Spleen (tissue), 13 donors: ENCODE measurements at places on chromosomes 13 and 19. TPM values are rescaled to one million over a fixed set of nuclear protein-coding genes. Genes with fewer than 3 reads are reported as not detected.

CRB3 gene
- total RNA-seq: 2.0 TPM

SLC10A2 gene
- not detected for total RNA-seq

YJEFN3 gene
- 1.4 TPM for total RNA-seq

TNNI3 gene
- total RNA-seq: not detected

CEBPG gene
- 14.2 TPM for total RNA-seq

TGFBR3L gene
- total RNA-seq: not detected

HPN gene
- total RNA-seq: 4.3 TPM

DNA sequence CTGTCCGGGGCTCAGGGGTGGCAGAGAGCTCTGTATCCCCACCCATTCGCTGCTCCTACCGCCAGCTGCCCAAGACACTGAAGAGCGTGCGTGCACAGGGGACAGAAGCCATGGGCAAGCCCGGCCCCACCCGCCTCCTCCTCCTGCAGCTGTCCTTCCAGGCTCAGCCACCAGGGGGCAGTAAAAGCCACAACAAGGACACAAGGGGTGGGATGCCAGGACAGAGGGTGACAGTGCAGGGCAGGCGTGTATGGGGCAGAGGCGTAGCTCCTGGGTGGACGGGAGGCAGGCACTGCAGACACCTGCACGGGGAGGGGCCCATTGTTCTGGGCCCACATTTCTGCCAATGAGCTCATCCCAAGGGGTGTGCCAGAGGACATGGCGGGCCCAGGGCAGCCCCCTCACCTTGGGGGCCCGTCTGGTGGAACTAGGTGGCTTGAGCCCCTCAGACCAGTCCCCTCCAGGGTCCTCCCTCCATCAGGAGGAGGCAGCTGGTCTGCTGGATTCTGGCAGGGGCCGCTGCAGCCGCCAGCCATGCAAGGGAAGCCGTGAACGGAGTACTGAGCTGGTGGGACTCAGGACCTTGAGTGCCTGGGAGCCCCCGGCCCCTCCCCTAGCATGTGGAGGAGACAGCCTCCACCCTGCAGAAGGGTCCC, 61.2 kb downstream of the MLLT1 start:
- DNase-seq: peak; percentile 94

DNA sequence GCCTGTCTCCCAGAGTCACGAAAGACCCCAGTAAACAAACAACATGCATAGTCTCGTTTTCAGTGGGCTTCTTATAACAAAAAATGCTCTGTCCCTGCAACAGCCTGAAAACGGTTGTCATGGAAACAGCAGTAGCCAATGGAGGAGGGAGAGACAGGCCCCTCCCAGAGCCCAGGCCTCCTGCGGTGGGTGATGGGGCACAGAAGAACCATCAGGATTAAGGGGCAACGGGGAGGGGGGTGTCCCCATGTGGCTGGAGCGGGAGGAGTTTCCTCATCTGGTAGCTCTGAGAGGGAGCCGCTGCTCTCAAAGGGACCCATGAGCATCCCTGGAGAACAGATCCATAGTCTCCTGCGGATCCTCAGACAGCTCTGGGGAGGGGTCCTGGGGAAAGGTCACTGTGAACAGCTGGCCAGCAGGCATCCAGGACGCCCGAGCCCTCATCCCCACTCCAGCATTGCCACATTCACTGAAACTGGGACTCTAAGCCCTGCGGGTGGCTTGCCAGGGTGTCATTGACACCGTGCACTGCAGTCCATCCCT, 37.5 kb upstream of the PNMA8B start:
- no peak for DNase-seq

- DNase-seq: no peak
Measured at GRCh38 chr13:46738766-46739165, 58.2 kb downstream of the ESD start.

DNA sequence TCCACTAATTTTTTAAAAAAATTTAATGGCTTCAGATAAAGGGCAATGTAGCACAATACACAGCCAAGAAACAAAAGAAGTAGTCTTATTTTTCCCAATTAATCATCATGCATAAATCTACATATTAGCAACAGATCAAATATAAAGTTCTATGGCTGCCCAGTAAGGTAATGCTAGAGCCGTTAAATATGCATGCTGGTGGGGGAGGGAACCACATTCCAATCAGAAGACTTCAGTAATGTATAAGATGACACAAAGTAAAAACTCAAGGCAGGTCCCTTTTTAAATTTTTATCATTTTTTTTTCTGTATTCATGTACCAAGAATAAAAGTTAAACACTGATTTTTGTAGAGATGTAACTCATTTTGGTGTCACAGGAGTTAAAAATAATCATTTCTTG, 62.0 kb downstream of the MPHOSPH8 start:
- no peak for DNase-seq

GRCh38 chr19:5352229-5352763, 11.7 kb upstream of the PTPRS start:
- DNase-seq: no peak

GRCh38 chr13:101140087-101140770, 276.1 kb downstream of the NALCN start:
- no peak for DNase-seq

- DNase-seq: no peak
Measured at GRCh38 chr19:43726736-43727592, 11.1 kb downstream of the IRGC start.

DNA sequence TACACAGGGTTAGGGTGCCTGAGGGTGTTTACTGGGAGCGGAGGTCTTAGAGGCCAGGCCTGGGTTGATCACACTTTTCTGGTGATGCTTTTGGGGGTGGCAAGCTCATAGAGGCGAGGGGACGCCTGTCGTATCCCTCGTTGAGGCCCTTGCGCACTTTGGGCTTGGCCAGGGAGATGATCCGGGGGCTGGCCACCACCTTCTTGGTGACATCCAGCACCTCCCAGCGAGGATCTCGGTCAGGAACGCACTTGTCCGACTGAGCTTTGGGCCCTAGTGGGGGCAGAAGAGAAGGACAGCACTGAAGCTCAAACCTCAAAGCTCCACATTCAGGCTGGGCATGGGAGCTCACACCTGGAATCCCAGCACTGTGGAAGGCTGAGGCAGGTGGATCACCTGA, 17.6 kb upstream of the MIER2 start:
- DNase-seq: peak; percentile 41

- no peak for DNase-seq
Measured at GRCh38 chr13:44088991-44089413, 209.3 kb downstream of the LACC1 start.

DNA sequence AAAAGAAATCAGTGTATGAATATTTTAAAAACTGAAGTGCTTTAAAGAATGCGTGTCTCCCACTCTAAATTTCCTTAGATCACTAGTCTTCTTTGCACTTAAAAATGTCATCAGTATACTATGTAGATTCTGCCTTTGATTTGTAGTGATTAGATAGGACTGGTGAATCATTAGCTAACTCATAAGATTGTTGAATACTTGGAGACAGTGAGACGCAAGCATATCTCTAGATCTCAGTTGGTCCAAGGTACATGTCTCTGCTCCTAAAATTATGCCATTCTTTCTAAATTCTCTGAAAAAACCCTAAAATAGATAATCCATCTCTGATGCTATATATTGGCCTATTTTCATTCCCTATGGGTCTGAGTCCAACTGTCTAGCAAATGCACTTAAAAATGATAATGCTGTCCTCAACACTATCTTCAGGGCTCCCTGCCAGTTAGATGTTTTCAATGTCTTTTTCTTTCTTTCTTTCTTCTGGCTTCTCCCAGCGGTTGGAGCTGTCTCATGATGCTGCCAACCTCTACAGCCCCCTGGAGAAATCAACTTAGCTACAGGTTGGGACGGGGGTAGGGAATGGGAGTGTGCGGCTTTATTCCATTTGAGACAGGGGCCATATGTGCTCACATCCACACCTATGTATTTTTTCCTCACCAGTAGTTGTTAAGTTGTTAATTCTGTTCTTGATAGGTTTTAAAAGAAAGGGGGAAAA, 301.0 kb downstream of the NDFIP2 start:
- no peak for DNase-seq

DNA sequence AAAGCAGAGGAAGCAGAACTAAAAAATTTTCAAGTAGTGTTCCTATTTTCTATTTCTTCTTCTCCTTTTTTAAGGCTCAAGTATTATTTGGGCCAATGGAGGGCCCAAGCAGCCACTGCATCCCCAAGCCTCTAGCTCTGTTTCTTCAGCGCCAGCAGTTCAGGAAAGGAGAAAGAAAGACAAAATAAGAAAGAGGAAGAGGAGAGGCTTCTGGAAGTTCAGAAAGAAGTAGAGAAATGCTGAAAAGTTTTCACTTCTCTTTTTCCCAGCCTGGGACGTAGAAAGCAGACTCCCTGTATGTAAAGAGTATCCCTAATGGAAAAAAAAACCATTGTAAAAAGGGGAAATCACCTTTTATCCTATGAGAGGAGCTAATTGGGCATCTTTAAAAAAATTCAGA, 165.5 kb upstream of the KLF12 start:
- no peak for DNase-seq

DNA sequence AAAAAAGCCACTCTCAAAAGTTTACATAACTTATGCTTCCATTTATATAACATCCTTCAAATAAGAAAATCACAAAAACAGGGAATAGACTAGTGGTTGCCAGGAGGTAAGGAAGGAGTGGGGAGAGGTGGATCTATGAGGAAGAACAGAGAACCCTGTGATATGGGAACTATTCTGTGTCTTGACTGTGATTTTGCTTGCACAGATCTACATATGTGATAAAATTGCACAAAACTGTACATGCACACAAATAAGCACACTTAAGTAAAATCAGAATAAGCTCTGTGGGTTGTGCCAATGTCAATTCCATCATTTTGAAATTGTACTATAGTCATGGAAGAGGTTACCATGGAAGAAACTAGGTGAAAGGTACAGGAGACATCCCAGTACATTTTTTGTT, 121.6 kb upstream of the SGCG start:
- no peak for DNase-seq

- DNase-seq: peak; percentile 91
Measured at GRCh38 chr19:1000095-1000494, at the start of gene GRIN3B. TSS of gene GRIN3B (plus strand) at chr19:1000419. CDS start at chr19:1000438, 19 bp downstream.

- peak; percentile 90 for DNase-seq
Measured at GRCh38 chr19:4524808-4525562, 6.7 kb upstream of the PLIN4 start.

DNA sequence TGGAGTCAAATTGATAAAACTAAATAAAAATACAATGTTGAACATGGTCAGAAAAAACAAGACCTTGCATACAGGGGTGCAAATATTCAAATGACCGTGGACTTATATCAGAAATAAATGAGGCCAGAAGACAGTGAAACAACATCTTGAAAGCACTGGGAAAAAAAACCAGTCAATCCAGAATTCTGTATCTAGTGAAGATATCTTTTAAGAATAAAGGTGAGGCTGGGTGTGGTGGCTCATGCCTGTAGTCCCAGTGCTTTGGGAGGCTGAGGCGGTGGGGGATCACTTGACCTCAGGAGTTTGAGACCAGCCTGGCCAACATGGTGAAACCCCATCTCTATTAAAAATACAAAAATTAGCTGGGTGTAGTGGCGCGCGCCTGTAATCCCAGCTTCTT, 15.2 kb upstream of the CEBPA start:
- DNase-seq: no peak

DNA sequence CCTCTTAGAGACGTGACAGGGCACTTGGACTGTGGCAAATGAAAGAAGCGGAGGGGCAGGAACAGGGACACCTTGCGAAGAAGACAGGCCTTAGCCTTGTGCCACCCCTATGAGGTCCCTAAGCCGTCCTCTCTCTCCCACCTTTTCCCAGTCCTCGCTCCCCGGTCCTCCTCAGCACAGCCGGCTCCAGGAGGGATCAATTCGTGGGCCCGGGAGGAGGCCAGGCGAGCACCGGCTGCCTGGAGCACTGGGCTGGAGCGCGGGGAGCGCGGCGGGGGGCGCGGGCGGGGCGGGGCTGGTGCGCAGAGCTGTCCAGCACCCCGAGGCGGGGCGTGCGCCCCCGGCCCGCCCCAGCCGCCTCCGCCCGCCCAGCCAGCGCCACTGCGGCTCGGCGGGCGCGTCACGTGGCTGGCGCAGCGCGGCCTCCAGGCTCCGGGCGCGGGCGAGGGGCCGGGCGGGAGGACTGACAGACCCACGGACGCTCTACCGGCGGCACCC, at the start of gene LRP3:
LRP3 (plus strand) TSS at position 466 of the 498 bp plus-strand sequence. CDS start 456 bp downstream, outside the sequence.
- peak; percentile 79 for DNase-seq

DNA sequence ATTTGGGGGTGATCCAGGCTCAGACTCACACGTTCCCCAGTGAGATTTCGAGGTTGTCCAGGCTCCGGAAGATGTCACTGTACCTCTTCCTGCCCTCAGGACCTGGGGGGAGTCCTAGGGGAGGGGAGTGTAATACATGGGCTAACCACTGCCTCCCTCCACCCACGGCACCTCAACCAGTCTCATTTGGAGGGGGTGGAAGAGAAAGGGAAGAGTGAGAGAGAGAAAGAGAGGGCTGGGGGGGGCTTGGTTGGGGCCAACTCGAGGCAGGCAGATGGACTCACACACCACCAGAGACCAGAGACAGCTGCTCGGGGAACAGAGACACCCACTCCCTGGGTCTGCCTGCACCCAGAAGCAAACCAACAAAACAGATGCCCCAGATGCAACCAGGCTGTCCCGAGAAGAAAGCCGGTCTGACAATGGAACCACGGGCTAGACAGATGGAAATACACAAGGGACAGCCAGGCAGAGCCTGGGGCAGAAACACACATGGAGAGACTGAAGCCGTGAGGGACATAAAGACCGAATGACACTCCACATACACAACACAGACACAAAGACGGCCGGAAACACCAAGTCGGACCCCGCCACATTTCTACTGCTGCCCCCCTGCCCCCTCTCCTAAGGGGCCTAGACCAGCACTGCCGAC, 825 bp downstream of the GMIP start:
- no peak for DNase-seq

DNA sequence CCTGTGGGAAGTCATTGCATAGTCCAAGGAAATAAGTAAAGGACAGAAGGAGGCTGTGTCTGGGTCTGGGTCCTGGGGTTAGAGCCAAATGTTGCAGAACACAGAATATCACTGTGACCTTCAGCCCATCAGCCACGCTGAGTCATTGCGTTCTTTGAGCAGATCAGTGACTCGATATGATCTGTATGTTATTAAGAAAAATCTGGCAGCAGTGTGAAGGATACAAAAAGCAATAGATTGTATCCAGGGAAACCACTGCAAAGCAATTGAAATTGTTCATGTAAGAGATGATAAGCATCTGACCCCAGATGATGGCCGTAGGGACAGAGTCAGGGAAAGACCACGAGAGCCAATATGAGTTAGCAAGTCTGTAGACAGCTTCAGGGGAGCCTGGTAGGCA, 1575.1 kb upstream of the SLC10A2 start:
- DNase-seq: no peak

- DNase-seq: peak; percentile 89
Measured at GRCh38 chr19:45569619-45570421, 14.8 kb downstream of the OPA3 start.

GRCh38 chr13:26015271-26016125, 36.3 kb downstream of the SHISA2 start:
- DNase-seq: no peak

DNA sequence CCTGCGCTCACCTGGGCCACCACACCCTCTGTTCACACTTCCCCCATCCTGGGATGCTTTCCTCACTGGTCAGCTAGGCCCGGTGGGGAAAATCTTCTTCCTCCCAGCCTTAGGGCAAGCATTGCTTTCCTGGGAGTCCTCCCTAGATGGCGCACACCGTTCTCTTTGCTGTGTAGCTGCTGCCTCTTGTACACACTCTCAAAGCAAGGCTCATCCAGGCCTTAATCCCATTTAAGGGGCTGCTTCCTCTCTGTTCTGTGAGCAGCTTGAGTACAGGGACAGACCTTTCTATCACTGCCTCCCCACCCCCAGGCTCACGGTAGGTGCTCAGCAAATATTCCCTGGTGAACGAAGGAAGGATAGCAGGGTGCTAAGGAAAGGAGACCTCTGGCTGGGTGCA, 11.1 kb downstream of the SLC7A10 start:
- no peak for DNase-seq
